Left renal pelvis (tissue), 4 donors: ENCODE measurements at places on chromosomes 16 and 17. TPM values are rescaled to one million over a fixed set of nuclear protein-coding genes. Genes with fewer than 3 reads are reported as not detected.

Gene TNFRSF17
- polyA plus RNA-seq = not detected

Gene TBC1D3I
- polyA plus RNA-seq = not detected

Gene GP1BA
- 1.8 TPM for polyA plus RNA-seq

Gene CDK3
- polyA plus RNA-seq = 28.5 TPM

- no peak for DNase-seq
These were observed 1.5 kb downstream of the KRTAP16-1 start for GRCh38 chr17:41307647-41308046.

DNA sequence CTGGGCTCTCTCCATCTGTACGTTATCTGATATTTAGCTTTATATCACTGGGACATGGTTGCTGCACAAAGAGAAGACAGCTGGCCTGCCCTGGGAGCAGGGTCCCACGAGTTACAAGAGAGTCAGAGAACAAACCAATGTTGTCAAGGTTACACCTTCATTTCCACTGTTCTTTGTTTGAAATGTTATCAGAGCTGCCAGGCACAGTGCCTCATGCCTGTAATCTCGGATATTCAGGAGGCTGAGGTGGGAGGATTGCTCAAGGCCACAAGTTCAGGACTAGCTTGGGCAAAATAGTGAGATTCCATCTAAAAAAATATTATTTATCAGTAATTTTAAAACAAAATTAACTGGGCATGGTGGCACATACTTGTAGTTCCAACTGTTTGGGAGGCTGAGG, 34.6 kb downstream of the ATP6V0A1 start:
- DNase-seq = no peak

GRCh38 chr16:83970430-83970815, 2.4 kb downstream of the NECAB2 start:
- no peak for DNase-seq

DNA sequence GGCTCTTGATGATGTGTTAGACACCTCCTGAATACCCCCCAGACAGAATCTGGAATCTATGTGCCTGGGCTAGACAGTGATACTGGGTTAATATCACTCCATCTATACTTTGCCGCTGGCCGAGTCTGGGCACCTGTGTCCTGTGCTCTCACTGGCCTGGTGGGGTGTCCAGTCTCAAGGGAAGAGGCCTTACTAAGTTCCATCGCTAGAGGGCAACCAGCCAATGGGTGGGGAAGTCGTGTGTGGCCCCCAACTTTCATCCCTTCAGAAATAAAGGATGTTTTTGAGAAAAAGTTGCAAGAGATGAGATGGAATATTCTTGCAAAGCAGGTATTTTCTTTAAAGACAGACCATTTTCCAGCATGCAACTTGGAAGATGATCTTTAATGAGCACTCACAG, 1.6 kb upstream of the GLP2R start:
- DNase-seq = no peak

DNA sequence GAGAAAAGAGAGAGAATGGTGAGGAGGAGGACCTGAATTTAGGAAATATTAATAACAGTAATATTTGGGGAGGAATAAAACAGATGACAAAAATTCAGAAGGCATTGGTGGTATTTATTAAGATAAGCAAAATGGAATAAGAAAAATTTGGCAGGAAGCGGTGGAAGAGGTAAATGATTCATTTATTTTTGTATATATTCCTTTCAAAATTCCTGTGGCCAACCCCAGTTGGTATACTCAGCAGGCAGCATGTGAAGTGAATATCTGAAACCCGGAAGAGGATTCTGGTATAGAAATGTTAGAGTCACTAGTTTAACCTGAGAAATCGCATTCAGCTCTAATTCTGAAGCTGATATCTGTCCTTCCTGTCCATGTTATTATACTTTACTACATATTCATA, 792.0 kb downstream of the KCNJ2 start:
- no peak for DNase-seq

DNA sequence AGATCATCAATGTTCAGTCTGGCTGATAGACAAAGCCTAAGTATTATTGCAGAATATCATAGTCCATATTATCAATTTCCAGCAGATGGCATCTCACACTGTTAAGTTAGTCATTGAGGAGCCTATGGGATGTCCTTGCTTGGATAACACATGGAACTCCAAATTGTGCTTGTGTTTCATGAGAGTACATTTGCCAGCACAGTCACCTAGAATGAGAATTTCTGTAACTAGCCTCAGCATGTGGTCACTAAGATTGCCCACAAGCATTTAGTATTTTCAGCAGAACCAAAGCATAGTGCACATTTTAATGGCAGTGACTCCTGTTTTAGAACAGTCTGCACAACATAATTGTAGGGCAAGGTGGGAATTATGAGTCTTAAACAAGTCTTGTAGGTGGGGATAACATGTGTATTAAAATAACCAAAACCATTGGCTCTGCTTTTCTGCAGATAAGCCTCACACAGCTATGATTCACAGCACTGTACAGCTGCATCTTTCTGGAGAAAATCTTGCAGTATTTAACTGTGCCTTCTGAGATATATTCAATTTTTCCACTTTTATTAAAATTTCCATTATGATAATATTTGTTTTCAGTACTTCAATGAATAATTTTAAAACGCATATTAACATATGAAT, 882.8 kb upstream of the SOX9 start:
- no peak for DNase-seq

- DNase-seq = no peak
These were observed 21.4 kb downstream of the MYBBP1A start for GRCh38 chr17:4533523-4534504.

DNA sequence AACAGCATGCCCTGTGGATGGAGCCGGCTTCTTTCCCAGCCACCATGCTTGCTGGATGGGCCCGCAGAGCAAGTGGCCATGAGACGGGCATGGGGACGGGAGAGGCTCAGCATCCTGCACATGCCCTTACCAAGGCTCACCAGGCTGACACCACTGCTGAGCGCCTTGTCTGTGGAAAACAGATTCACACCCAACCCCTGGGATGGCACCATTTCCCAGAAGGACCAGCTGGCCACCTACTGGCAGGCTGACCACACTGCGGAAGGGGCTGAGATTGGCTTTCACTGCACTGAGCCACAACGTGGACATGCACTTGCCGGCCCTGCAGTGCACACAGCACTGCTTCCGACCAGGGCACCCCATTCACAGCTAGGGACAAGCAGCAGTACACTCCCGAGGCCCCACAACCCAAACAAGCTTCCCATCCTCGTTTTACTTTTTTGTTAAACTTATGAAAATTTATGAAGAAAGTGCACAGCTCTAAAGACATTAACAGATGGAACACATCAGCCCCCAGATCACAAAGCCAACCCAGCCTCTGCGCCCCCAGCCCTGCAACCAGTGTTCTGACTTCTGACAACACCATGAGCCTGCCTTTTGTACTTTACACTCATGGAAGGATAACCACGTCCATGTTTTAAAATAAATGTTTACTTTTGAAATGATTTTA, 13.9 kb upstream of the KRTAP17-1 start:
- no peak for DNase-seq
